Endodermal cell (in vitro differentiated cells): ENCODE measurements at places on chromosomes 13 and 19.

- DNase-seq, result no peak
These were observed 125.3 kb upstream of the GPC6 start for GRCh38 chr13:93101226-93101734.

DNA sequence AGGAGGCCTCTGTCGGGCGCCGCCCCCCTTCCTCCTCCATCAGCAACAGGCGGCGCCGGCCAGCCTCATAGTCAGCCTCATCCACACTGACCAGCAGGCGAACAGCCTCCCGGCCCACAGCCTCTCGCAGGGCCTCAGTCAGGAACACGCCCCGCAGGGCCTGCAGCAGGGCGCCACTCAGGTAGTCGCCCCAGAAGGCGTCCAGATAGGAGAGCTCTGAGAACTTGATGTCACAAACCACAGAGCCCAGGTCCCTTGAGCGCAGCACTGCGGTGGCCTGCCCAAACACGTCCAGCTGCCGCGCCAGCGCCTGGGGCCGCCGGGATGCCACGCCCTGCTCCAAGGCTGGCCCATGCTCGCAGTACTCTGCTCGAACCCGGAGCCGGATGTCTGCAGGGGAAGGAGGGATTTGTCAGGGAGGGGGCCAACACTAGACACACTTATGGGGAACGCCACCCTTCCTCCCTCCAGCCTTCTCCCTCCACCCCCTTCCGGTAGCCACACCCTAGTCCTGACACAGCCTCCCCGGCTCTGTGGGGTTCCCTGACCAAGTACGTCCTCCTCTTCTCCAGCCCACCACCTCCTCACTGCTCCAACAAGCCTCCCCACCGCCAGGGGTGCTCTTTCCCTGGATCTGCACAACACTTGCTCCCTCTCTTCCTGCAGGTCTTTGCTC lies 17.9 kb downstream of the DEDD2 start:
- peak; percentile 86 for DNase-seq

GRCh38 chr19:2653710-2654707 lies 48.5 kb downstream of the GNG7 start:
- peak; percentile 83 for DNase-seq

- DNase-seq, result no peak
These were observed 2.1 kb downstream of the TM6SF2 start for GRCh38 chr19:19270749-19271571.

- peak; percentile 73 for DNase-seq
These were observed 45.8 kb upstream of the RGCC start for GRCh38 chr13:41411522-41411921.

- DNase-seq, result no peak
These were observed 46.7 kb upstream of the ZNF30 start for GRCh38 chr19:34880034-34880433.

DNA sequence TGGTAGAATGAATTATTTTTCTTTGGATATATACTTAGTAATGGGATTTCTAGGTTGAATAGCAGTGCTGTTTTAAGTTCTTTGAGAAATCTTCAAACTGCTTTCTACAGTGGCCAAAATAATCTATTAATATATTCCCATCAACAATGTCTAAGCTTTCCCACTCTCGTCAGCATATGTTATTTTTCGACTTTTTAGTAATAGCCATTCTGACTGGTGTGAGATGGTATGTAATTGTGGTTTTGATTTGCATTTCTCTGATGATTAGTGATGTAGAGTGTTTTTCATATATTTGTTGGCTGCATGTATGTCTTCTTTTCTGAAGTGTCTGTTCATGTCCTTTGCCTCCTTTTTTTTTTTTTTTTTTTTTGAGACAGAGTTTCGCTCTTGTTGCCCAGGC lies 90.2 kb upstream of the CSNK1A1L start:
- no peak for DNase-seq

GRCh38 chr19:42114412-42114811 lies 17.8 kb downstream of the POU2F2 start:
- DNase-seq, result peak; percentile 60

GRCh38 chr13:98479496-98480003 lies 97.4 kb downstream of the STK24 start:
- no peak for DNase-seq

GRCh38 chr13:95056266-95056665 lies 245.0 kb downstream of the ABCC4 start:
- DNase-seq, result no peak

- DNase-seq, result peak; percentile 39
These were observed 8.8 kb downstream of the RRAS start for GRCh38 chr19:49631014-49631588.

GRCh38 chr19:16397791-16398529 lies 73.3 kb downstream of the KLF2 start:
- DNase-seq, result no peak

DNA sequence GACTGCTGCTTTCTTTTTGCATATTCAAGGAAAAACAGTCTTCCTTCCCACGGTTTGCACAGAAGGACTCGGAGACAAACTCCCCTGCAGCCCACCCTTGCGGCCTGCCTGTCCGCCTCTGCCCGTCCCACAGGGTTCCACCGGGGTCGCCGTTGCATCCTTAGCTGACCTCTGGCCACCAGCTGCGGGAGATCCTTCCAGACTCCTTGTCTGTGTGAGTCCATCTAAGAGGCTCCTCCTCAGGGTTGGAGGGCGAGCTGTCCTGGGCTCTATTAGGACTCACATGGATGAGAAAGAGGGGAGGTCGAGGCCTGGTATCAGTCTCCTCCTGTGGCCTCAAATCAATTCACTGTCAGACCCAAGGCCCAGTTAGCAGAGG lies 39.2 kb downstream of the KLF2 start:
- no peak for DNase-seq

DNA sequence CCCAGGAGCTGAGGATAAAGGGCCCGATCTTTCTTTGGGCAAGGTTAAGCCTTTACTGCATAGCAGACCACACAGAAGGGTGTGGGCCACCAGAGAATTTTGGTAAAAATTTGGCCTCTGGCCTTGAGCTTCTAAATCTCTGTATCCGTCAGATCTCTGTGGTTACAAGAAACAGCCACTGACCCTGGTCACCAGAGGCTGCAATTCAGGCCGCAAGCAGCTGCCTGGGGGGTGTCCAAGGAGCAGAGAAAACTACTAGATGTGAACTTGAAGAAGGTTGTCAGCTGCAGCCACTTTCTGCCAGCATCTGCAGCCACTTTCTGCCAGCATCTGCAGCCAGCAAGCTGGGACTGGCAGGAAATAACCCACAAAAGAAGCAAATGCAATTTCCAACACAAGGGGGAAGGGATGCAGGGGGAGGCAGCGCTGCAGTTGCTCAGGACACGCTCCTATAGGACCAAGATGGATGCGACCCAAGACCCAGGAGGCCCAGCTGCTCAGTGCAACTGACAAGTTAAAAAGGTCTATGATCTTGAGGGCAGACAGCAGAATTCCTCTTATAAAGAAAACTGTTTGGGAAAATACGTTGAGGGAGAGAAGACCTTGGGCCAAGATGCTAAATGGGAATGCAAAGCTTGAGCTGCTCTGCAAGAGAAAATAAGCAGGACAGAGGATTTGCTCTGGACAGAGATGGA lies 8.4 kb upstream of the CEACAM19 start:
- no peak for DNase-seq

DNA sequence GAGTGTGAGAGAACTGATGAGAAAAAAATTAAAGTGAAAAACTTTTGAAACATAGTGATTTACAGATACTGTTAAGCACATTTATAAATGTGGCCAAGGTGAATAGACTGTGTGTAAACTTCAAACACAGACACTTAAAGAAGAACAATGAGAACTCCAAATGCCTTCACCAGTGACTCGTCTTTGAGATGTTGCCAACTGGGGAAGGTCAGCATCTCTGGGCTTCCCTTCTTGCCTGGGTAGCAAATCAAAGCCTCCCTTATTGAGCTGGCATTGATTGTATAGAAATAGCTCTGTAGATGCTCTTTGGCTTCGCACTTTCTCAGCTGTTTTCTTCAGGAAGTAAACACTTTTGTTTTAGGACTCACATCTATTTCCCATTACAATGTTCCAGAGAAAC lies 177.3 kb upstream of the SGCG start:
- DNase-seq, result no peak
